ENCODE measurements at places on chromosomes 6 and 20.
A peak's percentile ranks its signal among the peaks of the same experiment; 100 is the strongest.

- H3K4me1 ChIP-seq = no peaks in the 10 kb centered on the region
- DNase-seq = no peak
- no peaks in the 10 kb centered on the region for H3K27me3 ChIP-seq
- peaks cover 2% of the 10 kb centered on the region for H3K36me3 ChIP-seq
Observed at GRCh38 chr6:97312241-97312640, 29.2 kb upstream of the MMS22L start.

GRCh38 chr6:46242921-46243320 lies 72.1 kb upstream of the ENPP5 start:
- no peaks in the 10 kb centered on the region for H3K36me3 ChIP-seq
- H3K27me3 ChIP-seq = peaks cover 44% of the 10 kb centered on the region
- H3K4me3 ChIP-seq = no peak overlapping the region

- H3K4me3 ChIP-seq = no peak overlapping the region
- no peak overlapping the region for H3K27ac ChIP-seq
- no peak for DNase-seq
- peaks cover 5% of the 10 kb centered on the region for H3K36me3 ChIP-seq
- no peaks in the 10 kb centered on the region for H3K4me1 ChIP-seq
- peaks cover 19% of the 10 kb centered on the region for H3K27me3 ChIP-seq
Observed at GRCh38 chr6:15911753-15912504, 217.0 kb upstream of the MYLIP start.

DNA sequence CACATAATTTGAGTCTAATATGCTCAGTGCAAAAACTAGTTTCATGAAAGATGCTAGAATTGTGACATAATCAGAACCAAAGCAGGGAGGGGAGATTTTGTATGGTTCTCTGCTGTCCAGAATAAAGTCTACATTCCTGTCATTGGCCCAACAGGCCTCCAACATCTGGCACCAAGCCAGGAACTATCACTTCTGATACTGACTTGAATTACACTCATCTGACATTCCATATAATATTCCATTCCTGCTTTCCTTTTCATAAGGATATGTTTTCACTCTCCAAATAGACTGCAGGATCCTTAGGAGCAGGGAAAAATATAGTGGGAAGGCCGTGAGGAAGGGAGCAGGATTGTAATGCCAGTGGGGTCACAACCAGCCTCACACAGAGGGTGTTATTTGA lies 84.6 kb upstream of the BTN3A2 start:
- H3K4me1 ChIP-seq = peaks cover 12% of the 10 kb centered on the region
- H3K27ac ChIP-seq = no peak overlapping the region
- H3K36me3 ChIP-seq = peaks cover 9% of the 10 kb centered on the region
- no peaks in the 10 kb centered on the region for H3K27me3 ChIP-seq
- peak overlapping the region; percentile 55 for H3K4me3 ChIP-seq
- no peak for DNase-seq

DNA sequence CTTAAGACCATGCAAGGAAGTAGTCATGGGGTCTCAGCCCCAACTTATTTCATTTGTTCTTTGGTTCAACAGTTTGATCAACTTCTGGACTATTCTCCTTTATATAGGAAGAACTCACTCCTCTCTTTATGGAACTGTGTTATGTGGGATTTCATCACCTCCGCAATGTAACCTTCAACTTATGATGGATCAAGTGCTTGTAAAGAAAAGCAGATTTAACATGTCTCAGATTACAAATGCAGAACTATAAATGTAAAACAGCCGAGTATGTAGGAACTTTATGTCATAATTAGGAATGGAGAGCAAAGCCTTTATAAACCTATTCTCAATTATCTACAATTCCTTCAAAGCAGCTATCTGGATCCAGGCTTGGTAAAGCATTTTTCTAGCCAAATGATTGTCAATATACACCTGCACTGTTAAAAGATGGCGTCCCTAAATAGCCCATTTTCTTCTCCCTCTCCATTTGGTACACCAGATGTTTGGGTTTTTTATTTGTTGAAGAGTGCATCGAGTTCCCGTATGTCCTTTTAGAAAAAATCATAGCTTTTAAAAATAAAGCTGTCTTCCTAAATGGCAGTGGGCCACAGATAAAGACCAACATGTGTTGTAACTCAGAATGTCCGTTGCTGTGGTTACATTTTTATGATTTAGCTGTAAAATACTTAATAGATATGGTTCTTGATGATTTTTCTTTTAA lies 985.1 kb upstream of the SLC35B3 start:
- H3K36me3 ChIP-seq = no peaks in the 10 kb centered on the region
- no peak for DNase-seq
- H3K27ac ChIP-seq = no peak overlapping the region
- no peak overlapping the region for H3K4me3 ChIP-seq
- no peaks in the 10 kb centered on the region for H3K27me3 ChIP-seq
- H3K4me1 ChIP-seq = no peaks in the 10 kb centered on the region

- no peak for DNase-seq
- H3K4me3 ChIP-seq = no peak overlapping the region
- H3K36me3 ChIP-seq = peaks cover 9% of the 10 kb centered on the region
- peaks cover 5% of the 10 kb centered on the region for H3K4me1 ChIP-seq
- H3K27ac ChIP-seq = no peak overlapping the region
Observed at GRCh38 chr20:35985806-35986205, 17.4 kb downstream of the CNBD2 start.

- H3K27me3 ChIP-seq = no peaks in the 10 kb centered on the region
- H3K27ac ChIP-seq = peak overlapping the region; percentile 93
- peaks cover 21% of the 10 kb centered on the region for H3K4me1 ChIP-seq
- H3K36me3 ChIP-seq = no peaks in the 10 kb centered on the region
- DNase-seq = no peak
- peak overlapping the region; percentile 90 for H3K4me3 ChIP-seq
Observed at GRCh38 chr20:62181808-62182207, 1.0 kb upstream of the MTG2 start.

DNA sequence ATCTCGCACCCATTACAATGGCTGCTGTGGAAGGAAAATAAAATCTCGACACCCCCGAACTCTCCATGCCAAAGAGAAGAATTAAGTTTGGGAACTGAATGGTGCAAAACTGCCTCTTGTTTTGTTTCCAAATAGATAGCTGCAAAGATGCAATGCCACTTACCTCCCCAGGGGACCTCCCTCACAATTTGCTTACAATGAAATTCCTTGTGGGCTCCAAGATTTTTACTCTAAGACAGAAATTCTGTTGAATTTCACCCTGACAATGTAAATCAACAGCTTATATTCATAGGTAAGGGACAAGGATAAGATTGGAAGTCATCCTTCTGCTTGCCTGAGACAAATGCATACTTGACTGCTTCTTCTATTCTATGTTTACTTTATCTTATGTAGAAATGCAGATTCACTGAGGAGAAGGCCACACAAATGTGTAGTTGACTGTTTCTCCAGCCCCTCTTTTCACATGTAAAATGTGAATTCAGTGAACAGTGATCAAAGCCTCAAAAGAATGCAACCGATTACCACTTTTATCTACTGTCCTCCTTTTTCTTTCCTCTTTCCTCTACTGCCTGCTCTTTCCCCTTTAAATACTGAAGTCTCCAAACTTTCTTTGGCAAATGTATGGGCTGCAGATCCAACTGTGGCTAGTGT lies 36.6 kb downstream of the ADGRF4 start:
- no peak overlapping the region for H3K27ac ChIP-seq
- H3K36me3 ChIP-seq = peaks cover 2% of the 10 kb centered on the region
- DNase-seq = no peak
- peaks cover 34% of the 10 kb centered on the region for H3K27me3 ChIP-seq
- peaks cover 4% of the 10 kb centered on the region for H3K4me1 ChIP-seq
